ENCODE measurements at places on chromosomes 1 and 21.

DNA sequence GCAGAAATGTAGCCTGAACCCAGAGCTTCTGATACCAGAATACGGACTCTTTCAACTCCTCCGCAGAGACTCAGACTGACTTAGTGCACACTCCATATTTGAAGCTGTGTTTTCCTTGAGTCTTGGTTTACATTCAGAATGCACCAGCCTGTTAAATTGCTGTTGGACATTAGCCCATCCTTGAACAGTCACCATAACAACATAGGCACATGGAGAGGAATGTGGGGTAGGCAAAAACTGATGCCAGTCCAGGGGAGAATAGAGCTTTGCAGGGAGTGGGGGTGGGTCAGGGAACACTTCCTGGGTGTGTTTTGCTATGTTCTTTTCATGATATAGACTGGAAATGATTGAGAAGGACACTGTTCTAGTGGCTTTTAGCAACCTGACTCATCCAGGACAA is 76.3 kb upstream of the CACNA1E start:
- no peak for DNase-seq

DNA sequence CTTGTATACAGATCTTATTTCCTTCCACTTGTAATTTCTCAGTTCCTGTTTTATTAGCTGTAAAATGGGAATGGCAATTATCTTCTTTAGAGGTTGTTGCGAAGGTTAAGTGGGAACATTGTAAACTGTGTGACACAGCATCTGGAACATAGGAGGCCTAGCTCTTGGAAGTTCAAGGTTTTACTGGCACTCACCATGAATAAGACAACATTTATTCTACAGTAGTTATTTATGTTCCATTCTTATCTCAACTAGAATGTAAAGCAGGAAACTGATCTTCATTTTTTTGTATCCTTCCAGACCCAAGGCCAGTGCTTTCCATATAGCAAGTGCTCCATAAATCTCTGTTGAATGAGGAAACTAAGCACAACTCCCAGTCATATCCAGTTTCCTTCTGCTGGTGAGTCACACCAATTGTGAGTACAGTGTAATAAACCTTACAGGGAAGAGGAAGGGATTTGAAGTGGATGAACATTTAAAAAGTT is 1.4 kb downstream of the BCL10 start:
- peak; percentile 5 for DNase-seq

GRCh38 chr1:147089457-147089856 is 82.8 kb downstream of the PRKAB2 start:
- DNase-seq = no peak

- no peak for DNase-seq
Observed at GRCh38 chr1:151840421-151840820, 801 bp upstream of the C2CD4D start.

GRCh38 chr1:157961805-157962762 is 31.4 kb upstream of the KIRREL1 start:
- DNase-seq = no peak

DNA sequence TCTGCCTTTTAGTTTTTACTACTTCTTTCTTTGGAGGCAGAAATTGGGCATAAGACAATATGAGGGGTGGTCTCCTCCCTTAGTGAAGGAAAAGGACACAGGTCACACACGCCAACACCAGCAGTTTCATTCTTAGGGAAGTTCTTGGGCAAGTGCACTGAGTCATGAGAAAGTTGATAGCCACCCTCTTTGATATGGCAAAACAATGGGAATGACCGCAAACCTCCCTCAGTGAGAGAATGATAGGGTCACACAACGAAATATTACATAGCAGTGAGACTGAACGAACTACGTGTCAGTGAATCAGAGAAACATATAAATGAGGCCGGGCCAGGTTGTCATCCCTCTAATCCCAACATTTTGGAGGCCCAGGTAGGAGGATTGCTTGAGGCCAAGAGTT is 20.0 kb downstream of the IL6R start:
- DNase-seq = no peak

GRCh38 chr1:1874901-1875300 is 16.0 kb downstream of the GNB1 start:
- DNase-seq = no peak

- peak; percentile 90 for DNase-seq
Observed at GRCh38 chr1:229004066-229004833, 266.7 kb upstream of the RAB4A start.
